ENCODE measurements at places on chromosomes 3 and 15.

DNA sequence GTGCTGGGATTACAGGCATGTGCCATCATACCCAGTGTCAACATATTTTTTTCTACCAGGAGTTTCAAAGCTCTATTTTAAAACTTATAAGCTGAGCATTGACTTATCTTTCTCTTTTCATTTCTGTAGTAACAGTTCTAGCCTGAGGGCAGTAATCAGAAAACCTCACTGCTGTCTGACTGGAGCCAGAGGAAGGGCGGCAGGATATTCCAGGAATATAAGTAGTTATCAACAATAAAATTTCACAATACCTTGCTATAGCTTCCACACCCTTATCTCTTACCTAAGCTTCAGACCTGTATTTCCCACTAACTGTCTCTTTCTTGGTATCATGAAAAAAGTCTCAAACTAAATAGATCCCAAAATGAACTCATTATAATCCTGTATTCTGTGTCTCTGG is 5.1 kb upstream of the NEDD4 start:
- no peak for DNase-seq

- DNase-seq, result peak; percentile 16
These were observed 366.8 kb upstream of the UMPS start for GRCh38 chr3:124363476-124363875.

GRCh38 chr3:151228666-151229040 is 25.6 kb upstream of the GPR171 start:
- DNase-seq, result no peak

- DNase-seq, result peak; percentile 30
These were observed 31.7 kb downstream of the EDC3 start for GRCh38 chr15:74664028-74664616.

DNA sequence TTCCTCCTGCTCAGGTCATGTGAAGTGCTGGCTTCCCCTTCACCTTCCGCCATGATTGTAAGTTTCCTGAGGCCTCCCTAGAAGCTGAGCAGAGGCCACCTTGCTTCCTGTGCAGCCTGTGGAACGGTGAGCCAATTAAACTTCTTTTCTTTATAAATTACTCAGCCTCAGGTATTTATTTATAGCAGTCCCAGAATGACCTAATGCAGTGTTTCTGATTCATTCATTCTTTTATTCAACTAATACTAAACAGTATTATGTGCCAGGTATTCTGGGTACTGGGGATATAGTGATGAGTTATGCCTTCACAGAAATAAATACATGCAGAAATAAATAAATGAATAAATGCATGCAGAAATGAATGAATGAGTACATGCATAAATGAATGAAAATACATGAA is 41.9 kb downstream of the EDEM1 start:
- DNase-seq, result no peak

DNA sequence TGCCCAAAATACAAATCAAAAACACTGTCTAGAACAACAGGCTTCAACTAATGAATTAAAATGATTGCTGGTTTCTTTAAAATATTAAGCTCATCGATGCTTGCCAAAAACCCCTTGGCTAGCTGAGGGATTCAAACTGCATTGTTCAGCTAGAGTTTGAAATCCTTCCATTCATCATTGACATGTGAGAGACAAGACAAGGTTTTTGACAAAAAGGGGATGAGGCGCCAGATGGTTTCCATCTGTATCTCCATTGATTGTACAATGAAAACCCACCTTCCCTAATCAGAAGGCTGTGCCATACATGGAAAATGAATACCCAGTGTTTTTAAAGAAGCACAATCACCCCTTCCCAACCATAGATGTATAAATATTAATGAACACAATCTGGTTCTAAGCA is 67.8 kb downstream of the THRB start:
- no peak for DNase-seq

DNA sequence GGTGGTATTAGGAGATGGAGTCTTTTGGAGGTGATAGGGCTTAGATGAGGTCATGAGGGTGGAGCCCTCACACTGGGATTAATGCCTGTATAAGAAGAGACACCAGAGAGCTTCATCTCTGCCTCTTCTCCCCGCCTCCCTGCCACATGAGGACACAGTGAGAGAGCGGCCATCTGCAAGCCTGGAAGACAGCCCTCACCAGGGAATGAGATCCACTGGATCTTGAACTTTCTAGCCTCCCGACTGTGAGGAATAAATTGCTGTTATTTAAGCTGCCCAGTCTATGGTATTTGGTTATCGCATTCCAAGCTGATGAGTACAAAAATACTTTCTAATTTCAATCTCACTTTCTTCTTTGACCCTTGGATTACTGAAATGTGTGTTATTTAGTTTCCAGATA is 121.4 kb downstream of the OCA2 start:
- no peak for DNase-seq

GRCh38 chr3:188905547-188905946 is 266.2 kb upstream of the TPRG1 start:
- no peak for DNase-seq

GRCh38 chr15:38475361-38475760 is 21.4 kb downstream of the FAM98B start:
- no peak for DNase-seq

DNA sequence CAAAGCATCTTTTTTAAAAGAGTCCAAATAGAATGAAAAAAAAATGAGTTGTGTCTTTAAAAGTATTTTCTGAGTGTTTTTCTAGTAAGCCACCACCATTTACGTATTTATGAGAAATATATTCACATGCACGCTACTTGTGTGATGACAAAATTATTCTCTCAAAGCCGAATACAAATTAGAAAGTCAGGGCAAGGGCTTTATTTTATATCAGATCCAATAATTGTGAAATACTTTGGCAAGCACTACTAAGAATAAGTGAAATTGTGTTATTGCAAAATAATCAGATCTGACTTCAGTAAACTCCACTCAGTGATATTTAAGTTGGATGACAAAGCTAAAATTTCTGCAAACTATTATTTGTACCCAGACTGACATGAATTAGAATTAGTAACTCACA is 589.3 kb upstream of the KCNMB2 start:
- no peak for DNase-seq

DNA sequence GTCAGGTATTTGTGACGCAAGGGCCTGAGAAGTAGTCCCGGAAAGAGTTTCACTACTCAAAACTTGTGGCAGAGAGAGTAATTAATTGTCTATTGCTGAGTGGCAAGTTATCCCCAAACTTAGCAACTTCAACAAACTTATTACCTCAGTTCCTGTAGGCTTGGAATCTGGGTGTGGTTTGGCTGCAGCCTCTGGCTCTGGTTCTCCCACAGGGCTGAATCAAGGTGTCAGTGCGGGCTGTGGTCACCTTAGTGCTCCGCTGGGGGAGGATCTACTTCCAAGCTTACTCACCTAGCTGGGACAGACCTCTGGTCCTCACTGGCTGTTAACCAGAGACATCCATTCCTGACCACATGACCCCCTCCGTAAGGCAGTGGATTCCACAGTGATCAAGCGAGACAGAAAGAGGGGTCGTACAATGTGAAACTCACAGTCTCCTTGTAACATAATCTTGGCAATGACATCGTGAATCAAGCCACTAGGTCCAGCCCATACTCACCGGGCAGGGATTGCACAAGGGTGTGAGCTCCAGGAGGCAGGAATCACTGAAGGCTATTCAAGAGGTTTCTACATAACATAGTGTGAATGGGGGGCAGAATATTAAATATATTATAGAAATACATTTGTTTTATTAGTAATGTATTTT is 138.3 kb downstream of the RYR3 start:
- no peak for DNase-seq

GRCh38 chr15:100759106-100759505 is 120.5 kb upstream of the ALDH1A3 start:
- peak; percentile 69 for DNase-seq

- DNase-seq, result no peak
These were observed 2.4 kb downstream of the UCN2 start for GRCh38 chr3:48561045-48561736.

DNA sequence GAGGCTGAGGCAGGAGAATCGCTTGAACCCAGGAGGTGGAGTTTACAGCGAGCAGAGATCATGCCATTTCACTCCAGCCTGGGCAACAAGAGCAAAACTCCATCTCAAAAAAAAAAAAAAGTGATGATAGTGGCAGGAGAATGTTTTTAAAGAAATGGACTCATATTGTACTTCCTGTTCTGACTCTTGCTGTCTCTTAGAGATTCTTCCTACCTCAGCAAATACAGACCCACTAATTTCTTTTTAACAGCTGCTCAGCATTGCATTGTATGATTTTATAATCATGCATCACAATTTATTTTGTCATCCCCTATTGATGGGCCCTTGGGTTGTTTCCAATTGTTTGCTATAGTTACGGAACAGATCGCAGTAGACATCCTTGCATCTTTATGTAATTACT is 8.8 kb upstream of the ANKDD1A start:
- DNase-seq, result no peak

DNA sequence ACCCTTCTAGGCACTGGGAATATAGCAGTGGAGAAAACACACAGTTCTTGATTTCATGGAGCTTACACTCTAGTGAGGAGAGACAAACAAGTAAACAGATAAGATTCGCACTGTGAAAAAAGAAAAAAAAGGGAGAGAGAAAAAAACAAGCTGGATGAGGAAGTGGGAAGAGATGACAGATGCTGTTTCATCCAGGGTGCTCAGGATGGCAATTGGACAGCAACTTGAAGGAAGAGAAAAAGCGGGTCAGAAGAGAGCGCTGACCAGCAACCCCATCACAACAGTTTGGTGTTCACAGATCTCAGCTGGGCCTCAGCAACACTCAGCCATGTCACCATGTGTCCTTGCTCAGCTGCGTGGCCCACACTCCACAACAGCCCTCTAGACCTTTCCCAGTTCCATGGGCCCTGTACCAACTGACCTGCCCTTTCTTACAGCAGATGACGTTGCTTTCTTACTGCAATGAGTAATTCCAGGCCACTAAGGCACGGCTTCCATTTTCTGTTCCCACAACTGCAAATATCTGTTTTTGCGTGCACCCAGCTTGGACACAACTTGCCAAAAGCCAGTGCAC is 230.8 kb downstream of the MEX3B start:
- no peak for DNase-seq

DNA sequence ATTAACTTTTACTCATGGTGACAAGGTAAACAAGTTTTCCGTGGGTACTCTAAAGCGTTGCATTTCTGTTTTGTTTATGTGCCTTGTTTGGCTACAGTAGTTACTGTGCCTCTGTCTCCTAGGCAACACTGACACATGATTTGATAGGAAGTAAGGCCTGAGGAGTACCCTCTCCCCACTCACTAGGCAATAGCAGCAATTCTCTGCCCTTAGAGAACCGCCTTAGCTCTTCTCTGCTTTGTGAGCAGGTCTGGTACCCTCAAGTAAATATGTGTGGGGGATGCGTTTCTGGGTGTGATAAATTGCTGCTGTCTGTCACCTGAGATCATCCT is at the start of gene IL5RA:
Gene IL5RA, minus strand, starts transcription at position 76 of the 332 bp plus-strand sequence. CDS start 5,390 bp downstream, outside the sequence.
- no peak for DNase-seq

GRCh38 chr3:121918779-121919483 is 24.7 kb downstream of the SLC15A2 start:
- DNase-seq, result peak; percentile 13

GRCh38 chr3:52311576-52312119 is 4.5 kb upstream of the DNAH1 start:
- no peak for DNase-seq

- no peak for DNase-seq
These were observed 249.2 kb downstream of the OPA1 start for GRCh38 chr3:193842029-193842798.

GRCh38 chr3:148078658-148079057 is 619.0 kb upstream of the AGTR1 start:
- DNase-seq, result no peak

DNA sequence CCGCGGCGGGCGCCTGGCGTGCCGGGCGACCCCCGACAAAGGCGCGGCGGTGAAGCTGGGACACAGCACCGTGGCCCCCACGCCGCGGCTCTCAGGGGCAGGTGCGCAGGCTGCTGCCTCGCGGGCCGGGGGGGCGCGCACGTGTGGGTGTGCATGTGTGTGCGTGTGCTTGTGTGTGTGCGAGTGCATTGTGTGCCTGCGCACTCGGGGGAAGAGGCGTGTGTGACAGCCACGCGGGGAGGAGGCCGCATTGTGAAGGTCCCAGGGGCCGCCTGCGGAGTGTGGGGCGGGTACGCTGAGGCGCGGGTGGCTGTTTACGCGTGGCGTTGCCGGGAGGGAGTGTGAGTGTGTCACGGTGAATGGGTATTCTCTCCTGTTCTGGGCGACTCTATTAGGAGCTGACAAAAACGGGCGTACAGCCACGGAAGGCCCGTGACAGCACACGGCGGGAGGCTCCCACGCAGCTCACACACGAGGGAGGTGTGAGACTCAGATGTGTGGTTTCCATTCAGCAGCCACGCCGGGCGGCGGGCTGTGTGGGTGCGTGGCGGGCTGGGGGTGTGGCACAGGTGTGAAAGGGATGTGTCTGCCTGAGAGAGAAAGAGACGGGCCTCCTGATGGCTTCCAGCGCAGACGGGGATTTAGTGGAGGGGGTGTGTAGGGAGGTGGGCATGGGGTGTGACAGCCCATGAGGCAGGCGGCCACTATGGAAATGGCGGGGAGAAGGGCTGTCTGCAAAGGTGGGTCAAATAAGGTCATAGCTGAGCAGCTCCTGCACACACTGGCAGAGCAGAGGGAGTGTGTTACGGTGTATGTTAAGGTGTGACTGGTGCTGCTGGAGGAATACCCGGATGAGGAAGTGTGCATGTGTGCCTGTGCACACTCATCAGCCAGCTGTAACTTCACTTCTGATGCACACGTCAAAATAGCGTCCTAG is 750 bp downstream of the PODXL2 start:
- no peak for DNase-seq

GRCh38 chr3:138862531-138862923 is 27.8 kb upstream of the PIK3CB start:
- no peak for DNase-seq

- DNase-seq, result no peak
These were observed 83.5 kb downstream of the NUP210 start for GRCh38 chr3:13336592-13336991.

- DNase-seq, result no peak
These were observed 52.6 kb downstream of the TBC1D2B start for GRCh38 chr15:78024883-78025282.

DNA sequence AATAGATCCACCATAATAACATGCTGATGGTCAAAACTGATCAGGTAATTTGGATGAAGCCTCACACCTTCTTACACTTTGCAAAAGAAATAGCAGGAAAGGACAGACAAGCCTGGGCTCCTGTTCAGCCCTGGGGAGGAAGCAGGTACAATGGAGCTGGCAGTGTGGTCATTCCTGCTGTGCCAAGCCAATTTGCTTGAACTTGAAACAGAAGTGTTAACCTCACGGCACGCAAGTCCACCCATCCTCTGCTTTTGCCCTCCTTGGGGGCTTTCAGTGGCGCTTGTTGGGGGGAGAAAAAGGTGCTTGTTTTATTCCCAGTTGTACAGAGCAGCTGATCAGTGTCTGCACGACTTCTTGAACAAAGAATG is 36.8 kb upstream of the RFTN1 start:
- DNase-seq, result no peak

DNA sequence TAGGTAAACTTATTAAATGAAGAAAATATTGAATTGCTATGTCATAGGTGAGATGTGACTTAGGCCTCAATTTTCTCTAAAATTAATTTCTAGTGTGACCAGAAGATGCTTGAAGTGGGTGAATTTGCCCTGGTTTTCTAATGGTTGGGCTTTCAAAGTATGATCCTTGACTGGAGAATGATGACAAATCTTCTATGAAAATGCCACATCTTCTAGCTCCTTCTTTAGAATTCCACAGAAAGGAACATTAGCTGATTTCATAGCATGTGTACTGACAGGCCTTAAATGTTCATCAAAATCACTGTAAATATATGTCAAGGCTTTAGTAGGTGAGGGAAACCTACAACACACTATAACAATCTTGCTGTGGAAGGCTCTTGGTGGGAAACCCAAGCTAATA is 8.9 kb downstream of the ABI3BP start:
- no peak for DNase-seq

- no peak for DNase-seq
These were observed 27.2 kb upstream of the CFAP44 start for GRCh38 chr3:113468539-113468938.

GRCh38 chr3:129441782-129442181 is 1.8 kb downstream of the IFT122 start:
- DNase-seq, result no peak
